Mesothelial cell of epicardium (in vitro differentiated cells): ENCODE measurements at places on chromosomes 1 and 21.

DNA sequence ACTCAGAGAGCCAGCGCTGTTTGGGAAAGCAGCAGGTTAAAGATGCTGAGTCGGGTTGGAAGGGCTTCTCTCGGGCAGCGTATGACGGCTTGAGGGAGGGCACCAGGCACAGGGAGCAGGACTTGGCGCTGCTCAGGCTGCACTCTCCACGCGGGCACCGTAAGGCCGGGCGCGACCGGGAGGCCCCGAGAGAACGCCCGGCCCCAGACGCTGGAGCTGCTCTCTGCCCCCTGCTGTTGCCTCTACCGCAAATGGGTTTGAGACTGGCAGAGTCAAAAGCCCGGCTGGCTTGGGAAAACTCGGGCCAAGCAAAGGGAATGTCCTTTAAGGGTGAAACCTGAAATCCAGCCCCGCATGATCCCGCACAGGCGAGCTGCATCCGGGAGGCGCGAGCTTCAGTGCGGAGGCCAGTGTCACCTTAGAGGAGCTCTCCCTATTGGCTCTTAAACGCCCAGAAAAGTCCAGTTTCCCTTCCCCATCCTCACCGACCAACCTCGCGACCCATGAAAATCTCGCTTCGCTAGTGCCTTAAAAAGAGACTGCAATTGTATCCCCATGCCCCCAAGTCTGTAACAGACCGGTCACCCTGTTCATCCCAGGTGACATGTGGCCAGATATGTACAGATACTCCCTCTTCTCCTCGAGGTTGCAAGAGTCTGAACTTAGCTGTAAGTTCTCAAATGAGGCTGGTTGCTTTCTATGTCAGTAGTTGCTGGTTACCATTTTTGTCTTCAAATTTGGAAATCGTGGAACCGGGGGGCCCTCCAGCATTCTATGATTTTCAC lies 1.1 kb downstream of the PRRX1 start:
- H3K27me3 ChIP-seq = peaks cover 99% of the 10 kb centered on the region
- peaks cover 4% of the 10 kb centered on the region for H3K36me3 ChIP-seq
- H3K4me3 ChIP-seq = peak overlapping the region; percentile 74
- H3K4me1 ChIP-seq = peaks cover 52% of the 10 kb centered on the region
- H3K27ac ChIP-seq = no peak overlapping the region
- no peak for DNase-seq

- DNase-seq = no peak
- H3K27me3 ChIP-seq = peaks cover 3% of the 10 kb centered on the region
- no peak overlapping the region for H3K4me3 ChIP-seq
- no peaks in the 10 kb centered on the region for H3K36me3 ChIP-seq
- H3K27ac ChIP-seq = peak overlapping the region; percentile 80
Observed at GRCh38 chr1:209641832-209642172, 10.4 kb downstream of the LAMB3 start.

DNA sequence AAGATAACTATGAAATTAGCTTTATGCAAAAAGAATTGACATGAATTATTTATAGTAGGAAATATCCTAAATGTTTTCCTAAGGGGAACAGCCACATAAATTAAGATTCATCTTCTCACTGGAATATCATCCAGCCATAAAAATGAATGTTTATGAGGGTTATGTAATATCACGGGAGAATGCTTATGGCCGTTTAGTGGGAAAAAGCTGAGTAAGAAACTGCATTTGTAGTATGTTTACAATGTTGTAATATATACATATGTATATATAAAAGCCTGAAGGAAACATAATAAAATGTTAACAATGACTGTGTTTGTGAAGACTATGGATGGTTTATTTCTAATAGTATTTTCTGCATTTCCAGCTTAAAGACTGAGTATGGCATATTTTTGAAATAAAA lies 152.3 kb upstream of the DNAH14 start:
- no peaks in the 10 kb centered on the region for H3K36me3 ChIP-seq
- no peak for DNase-seq
- H3K27me3 ChIP-seq = peaks cover 10% of the 10 kb centered on the region
- no peaks in the 10 kb centered on the region for H3K4me1 ChIP-seq
- no peak overlapping the region for H3K4me3 ChIP-seq

GRCh38 chr1:73930293-73930692 lies 267.7 kb downstream of the LRRIQ3 start:
- H3K27ac ChIP-seq = no peak overlapping the region
- H3K27me3 ChIP-seq = peaks cover 3% of the 10 kb centered on the region
- no peaks in the 10 kb centered on the region for H3K4me1 ChIP-seq
- no peak for DNase-seq
